Stimulated activated CD4-positive, alpha-beta T cell treated with anti-CD3 and anti-CD28 coated beads, Interleukin-1b, Interleukin-23, amount 100 ng/mL, for 4 hours (primary cell): ENCODE measurements at places on chromosomes 7 and 10.

DNA sequence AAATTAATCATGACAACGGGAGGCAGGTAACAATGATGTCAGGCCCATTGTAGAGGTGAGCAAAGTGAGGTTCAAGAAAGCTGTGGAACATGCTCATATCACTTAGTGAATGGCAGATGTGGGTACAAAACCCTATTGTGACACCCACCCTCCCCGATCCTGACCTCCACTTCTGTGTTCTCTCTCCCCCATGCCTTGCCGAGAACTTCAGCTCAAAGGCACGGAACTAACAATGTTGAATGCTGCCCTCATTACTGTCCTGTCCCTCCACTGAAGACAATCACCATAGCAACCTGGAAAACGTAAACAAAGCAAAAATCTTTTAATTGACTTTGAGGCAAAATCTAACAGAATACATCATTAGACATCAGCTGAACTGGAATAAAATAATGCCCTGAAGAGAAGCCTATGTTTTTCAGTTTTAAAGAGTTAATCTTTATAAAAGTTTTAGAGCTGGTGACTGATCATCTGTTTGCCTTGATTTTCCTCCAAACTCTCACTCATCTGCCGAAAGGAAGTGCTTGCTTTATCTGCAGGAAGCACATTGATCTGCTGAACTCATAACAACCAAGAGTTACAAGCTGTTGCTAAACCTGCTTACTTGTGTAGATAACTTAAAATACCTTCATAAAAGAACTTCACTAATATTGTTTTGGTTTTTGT is 133.6 kb downstream of the CUBN start:
- DNase-seq, result no peak

DNA sequence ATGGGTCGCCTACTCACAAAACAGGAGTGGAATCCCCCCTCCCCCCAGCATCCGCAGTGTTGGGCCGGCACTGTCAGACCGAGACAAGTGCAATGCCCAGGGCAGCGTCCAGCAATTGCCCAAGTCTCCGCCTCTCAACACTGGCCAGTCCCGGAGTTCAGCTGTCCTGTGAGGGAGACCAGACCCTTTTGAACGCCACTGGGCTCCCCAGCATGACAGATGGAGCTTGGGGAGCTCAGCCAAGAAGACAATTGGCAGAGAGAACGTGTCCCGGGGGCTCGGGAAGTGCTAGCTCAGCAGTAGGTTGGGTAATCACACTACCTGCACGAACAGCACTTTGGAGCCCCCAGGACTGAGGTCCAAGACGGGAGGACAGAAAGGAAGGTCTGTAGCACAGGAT is 4.7 kb downstream of the COPS6 start:
- no peak for DNase-seq

DNA sequence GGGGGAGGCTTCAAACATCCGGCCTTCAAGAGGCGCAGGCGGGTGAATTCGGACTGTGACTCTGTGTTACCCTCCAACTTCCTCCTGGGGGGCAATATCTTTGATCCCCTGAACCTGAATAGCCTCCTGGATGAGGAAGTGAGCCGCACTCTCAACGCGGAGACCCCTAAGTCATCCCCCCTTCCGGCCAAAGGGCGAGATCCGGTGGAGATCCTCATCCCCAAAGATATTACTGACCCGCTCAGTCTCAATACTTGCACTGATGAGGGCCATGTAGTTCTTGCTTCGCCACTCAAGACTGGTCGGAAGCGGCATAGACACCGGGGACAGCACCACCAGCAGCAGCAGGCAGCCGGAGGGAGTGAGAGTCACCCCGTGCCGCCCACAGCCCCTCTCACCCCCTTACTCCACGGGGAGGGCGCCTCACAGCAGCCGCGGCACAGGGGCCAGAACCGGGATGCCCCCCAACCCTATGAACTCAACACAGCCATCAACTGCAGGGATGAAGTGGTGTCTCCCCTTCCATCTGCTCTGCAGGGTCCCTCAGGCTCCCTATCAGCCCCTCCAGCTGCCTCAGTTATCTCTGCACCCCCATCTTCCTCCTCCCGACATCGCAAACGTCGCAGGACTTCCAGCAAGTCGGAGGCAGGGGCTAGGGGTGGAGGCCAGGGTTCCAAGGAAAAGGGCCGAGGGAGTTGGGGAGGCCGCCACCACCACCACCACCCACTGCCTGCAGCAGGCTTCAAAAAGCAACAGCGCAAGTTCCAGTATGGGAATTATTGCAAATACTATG is 1.1 kb downstream of the MEPCE start:
- peak; percentile 35 for DNase-seq

DNA sequence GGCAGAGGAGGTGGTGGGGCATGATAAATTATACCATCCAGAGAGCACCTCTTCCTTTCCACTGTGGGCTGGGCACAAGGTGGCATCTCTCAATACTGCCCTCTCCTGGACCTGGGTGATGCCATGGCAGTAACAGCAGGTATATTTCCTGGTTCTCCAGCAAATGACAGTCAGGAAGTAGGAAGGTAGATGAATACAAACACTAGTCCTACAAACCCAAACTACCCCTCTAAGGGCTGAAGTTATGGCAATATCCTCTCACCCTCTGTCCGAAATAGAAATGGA is 1004.9 kb downstream of the KCNMA1 start:
- no peak for DNase-seq

GRCh38 chr10:77511498-77512218 is 126.0 kb downstream of the KCNMA1 start:
- no peak for DNase-seq

- no peak for DNase-seq
Observed at GRCh38 chr7:66939325-66939724, 18.3 kb downstream of the TMEM248 start.

- no peak for DNase-seq
Observed at GRCh38 chr7:14377646-14378266, 388.3 kb upstream of the ETV1 start.

DNA sequence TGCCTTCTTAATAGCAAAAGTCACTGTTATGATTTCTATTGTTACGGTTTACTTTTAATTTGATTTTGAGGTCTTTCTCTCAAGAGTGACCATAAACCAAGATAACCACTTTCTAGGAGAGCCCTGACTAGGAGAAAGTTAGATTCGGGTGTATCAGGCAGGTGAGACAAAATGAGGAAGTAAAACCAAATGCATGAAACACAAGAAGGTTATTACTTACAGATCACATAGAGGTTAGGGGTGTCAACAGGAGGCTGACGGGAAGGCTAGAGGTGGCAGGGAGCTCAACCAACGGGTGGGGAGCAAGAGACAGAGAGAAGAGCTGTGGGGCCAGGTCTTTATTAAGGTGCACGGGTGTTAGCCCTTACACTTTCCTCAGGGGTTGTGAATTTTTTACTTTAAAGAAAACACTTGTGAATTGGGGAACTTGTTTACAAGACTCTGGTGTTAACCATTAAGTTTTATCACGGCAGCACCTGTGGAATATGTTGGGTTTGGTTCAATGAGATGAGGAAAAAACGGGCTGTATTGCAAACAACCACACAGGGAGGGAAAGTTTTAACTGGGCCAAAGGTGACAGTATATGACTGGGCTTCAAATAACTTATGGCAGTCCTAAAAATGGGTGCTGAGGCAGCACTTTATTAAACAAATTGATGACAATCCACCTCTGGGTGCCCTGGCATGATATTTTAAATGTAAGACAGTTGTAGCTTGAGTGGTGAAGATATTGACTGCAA is 154.9 kb downstream of the SDHAF3 start:
- no peak for DNase-seq

- DNase-seq, result no peak
Observed at GRCh38 chr7:115533785-115534184, 496.8 kb downstream of the TFEC start.

- no peak for DNase-seq
Observed at GRCh38 chr10:73859784-73860491, 14.4 kb downstream of the CAMK2G start.

DNA sequence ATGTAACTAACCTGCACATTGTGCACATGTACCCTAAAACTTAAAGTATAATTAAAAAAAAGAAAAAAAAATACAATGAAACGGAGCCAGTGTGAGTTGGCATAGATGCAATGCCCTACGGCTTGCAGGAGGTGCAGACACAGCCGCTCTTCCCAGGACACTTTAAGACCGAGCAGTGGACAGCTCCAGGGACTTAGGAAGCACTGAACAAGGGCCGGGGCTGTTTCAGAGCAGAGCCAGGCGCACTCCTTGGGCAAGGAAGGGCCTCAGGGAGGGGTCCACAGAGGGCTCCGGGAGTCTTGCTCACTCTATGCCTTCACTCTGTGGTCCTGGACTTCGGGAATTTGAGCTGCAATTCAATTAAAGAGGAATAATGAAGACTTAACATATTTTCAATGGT is 355.3 kb downstream of the TCERG1L start:
- DNase-seq, result no peak

DNA sequence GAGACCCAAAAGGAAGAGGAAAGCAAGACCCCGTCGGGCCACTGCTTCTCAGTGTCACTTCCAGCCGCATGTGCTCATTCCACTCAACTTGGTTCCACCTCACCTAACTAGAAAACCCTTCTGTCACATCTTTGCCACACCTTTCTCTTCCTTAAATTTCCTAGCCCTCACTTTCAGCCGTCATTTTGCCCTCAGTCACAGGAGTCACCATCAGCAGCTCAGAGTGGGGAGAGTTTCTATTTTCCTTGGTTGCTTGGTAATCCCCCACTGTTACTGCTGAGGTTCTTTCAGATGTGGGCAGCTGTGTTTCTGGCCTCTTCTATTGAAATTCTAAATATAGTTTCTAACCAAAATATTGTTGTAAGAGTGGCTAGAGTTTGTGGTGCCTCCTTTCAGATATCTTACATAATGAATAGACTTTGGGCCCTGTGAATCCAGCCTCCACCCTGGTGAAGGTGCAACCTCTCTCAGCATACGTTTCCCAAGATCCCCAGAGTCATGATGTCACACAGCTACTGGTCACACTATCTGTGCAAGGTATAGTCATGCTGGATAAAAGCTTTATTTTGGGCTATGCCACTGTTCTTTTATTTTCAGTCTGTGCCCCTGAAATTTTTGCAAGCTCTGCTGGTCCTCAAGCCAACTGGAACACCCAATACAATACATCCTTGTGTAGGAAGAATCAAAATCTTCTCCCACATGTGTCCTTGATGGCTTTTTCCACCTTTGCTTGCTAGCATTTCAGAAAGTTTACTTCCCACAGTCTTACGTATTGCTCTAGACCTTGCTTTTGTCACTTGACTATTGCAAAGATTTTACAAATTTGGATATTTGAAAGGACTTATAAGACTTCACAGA is 9.2 kb downstream of the AGBL3 start:
- no peak for DNase-seq

GRCh38 chr10:68560186-68560942 is at the start of gene TET1:
TSS of gene TET1 (plus strand) at chr10:68560337. CDS start at chr10:68572339, 12,002 bp downstream.
- DNase-seq, result no peak

DNA sequence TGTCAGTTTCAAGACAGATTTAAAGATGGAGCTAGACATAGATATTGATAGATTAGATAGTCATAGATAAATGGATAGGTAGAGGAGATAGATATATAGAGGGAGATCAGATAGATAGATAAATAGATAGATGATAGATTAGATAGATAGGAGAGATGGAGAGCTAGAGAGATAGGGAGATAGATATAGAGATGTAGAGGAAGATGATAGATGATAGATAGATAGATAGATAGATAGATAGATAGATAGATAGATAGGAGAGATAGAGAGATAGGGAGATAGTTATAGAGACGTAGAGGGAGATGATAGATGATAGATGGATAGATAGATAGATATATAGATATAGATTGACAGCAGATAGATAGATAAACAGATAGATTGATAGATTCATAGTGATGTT is 1038.8 kb upstream of the AUTS2 start:
- DNase-seq, result no peak

DNA sequence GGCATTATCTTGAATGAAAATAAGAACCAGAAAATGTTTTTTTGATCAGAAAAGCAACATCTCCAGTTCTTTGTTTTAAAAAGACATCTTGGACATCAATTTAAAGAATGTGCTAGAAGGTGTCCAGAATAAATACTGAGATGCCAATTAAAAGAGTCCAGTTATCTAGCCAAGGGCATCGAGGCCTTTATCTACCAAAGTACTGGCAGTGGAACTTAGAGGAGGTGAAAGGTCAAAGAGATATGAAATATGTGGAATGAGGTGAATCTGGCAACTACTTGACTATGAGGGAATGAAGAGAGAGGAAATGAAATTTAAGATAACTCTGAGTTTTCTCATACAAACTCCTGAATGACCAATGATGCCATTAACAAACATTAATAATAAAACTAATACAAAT is 154.3 kb upstream of the GNAI1 start:
- no peak for DNase-seq

GRCh38 chr7:105141068-105141467 is 127.1 kb downstream of the KMT2E start:
- DNase-seq, result no peak

DNA sequence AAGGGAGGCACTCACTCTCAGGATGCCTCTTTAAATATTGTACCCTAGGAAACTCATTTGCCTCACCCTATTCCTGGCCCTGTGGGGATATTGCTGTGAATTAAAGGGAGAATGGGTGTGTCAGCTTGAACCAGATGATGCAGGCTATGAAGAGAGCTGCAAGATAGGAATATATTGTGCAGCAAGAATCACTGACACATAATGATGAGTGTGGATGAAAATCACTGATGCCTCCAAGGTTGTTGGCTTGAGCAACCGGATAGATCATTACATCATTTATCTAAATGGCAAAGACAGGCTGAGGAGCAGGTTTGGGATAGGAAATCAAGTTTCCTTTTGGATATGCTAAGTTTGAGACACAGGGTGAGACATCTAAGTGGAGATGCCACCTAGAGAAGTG is 6.2 kb downstream of the SLC26A4 start:
- DNase-seq, result no peak

DNA sequence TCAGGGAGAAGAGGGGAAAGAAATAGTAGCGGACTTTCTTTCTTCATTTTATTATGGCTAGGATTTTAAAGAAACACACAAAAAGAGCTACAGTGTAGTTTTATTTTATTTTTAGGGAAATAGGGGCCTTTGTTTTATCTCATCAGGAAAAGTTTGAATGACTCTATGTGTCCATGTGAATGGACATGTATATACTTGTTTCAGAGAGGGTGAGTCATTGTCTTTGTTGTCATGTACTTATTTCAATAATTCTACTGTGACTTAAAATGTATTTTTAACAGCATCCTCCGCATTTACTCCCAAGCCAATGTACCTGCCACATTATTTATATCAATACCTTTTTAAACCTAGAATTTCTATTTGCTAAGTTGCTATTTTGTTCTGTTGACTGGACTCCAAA is 569.5 kb downstream of the SORCS3 start:
- no peak for DNase-seq

- no peak for DNase-seq
Observed at GRCh38 chr10:95832216-95833041, 75.3 kb upstream of the CC2D2B start.

DNA sequence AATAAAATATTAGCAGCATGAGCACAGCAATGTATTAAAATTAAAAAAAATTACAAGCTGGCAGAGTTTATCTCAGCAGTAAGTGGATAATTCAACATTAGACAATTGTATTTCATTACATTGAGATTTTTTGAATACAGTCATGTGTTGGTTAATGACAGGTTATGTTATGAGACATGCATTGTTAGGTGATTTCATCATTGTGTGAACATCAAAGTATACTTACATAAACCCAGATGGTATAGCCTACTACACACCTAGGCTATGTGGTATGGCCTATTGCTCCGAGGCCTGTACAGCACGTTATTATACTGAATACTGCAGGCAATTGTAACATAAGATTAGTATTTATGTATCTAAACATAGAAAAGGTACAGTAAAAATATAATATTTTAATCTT is 29.7 kb downstream of the CCDC6 start:
- DNase-seq, result no peak

- DNase-seq, result no peak
Observed at GRCh38 chr10:72250666-72251065, 23.1 kb upstream of the DDIT4 start.

- no peak for DNase-seq
Observed at GRCh38 chr7:155709453-155709852, 65.0 kb downstream of the RBM33 start.
